ENCODE measurements at places on chromosomes 2 and 18.

GRCh38 chr2:191789796-191790195 lies 57.1 kb downstream of the CAVIN2 start:
- no peaks in the 10 kb centered on the region for H3K27me3 ChIP-seq
- H3K4me1 ChIP-seq, result peaks cover 3% of the 10 kb centered on the region
- H3K27ac ChIP-seq, result no peak overlapping the region
- no peak overlapping the region for H3K4me3 ChIP-seq
- DNase-seq, result no peak

DNA sequence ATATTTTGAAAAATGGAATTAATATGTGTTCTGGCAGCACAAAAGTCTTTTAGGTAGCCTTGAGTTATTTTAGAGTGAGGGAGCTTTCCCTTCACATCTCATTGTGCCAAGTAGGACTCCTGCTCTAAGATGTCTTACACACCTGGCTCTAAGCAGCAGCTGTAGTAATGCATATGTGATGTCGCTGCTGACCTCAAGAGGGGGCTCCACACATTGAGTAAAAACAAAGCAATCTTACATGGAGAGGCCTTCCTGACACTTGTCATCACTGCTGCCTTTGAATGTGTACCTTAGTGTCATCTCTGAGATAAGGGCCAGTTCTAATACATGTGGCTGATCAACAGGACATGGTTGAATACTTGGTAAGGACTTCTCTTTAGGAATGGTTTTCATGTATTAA lies 75.8 kb downstream of the ACTR3 start:
- peak; percentile 65 for DNase-seq
- peaks cover 9% of the 10 kb centered on the region for H3K4me1 ChIP-seq
- no peaks in the 10 kb centered on the region for H3K27me3 ChIP-seq
- H3K36me3 ChIP-seq, result peaks cover 2% of the 10 kb centered on the region
- no peak overlapping the region for H3K4me3 ChIP-seq

- H3K4me1 ChIP-seq, result peaks cover 73% of the 10 kb centered on the region
- H3K27ac ChIP-seq, result peak overlapping the region; percentile 64
- no peaks in the 10 kb centered on the region for H3K36me3 ChIP-seq
- peak; percentile 47 for DNase-seq
- peak overlapping the region; percentile 29 for H3K4me3 ChIP-seq
These were observed 75.3 kb downstream of the LRRFIP1 start for GRCh38 chr2:237702441-237703391.

- DNase-seq, result no peak
- no peaks in the 10 kb centered on the region for H3K4me1 ChIP-seq
- no peak overlapping the region for H3K27ac ChIP-seq
- no peak overlapping the region for H3K4me3 ChIP-seq
These were observed 161.9 kb upstream of the DAPL1 start for GRCh38 chr2:158633261-158633660.

GRCh38 chr2:236246711-236247246 lies 17.4 kb downstream of the ASB18 start:
- no peaks in the 10 kb centered on the region for H3K36me3 ChIP-seq
- H3K4me3 ChIP-seq, result no peak overlapping the region
- DNase-seq, result no peak
- no peaks in the 10 kb centered on the region for H3K27me3 ChIP-seq
- no peak overlapping the region for H3K27ac ChIP-seq

GRCh38 chr2:30932870-30933269 lies 125.6 kb upstream of the CAPN13 start:
- no peaks in the 10 kb centered on the region for H3K36me3 ChIP-seq
- H3K4me1 ChIP-seq, result no peaks in the 10 kb centered on the region
- H3K4me3 ChIP-seq, result no peak overlapping the region

- H3K36me3 ChIP-seq, result no peaks in the 10 kb centered on the region
- no peak for DNase-seq
- no peaks in the 10 kb centered on the region for H3K4me1 ChIP-seq
- H3K27me3 ChIP-seq, result no peaks in the 10 kb centered on the region
- H3K27ac ChIP-seq, result no peak overlapping the region
- H3K4me3 ChIP-seq, result no peak overlapping the region
These were observed 118.0 kb downstream of the PLB1 start for GRCh38 chr2:28613633-28614501.

- no peak overlapping the region for H3K4me3 ChIP-seq
- H3K27me3 ChIP-seq, result no peaks in the 10 kb centered on the region
- H3K27ac ChIP-seq, result peak overlapping the region; percentile 16
- H3K4me1 ChIP-seq, result peaks cover 13% of the 10 kb centered on the region
These were observed 8.4 kb upstream of the NMI start for GRCh38 chr2:151297882-151298281.

DNA sequence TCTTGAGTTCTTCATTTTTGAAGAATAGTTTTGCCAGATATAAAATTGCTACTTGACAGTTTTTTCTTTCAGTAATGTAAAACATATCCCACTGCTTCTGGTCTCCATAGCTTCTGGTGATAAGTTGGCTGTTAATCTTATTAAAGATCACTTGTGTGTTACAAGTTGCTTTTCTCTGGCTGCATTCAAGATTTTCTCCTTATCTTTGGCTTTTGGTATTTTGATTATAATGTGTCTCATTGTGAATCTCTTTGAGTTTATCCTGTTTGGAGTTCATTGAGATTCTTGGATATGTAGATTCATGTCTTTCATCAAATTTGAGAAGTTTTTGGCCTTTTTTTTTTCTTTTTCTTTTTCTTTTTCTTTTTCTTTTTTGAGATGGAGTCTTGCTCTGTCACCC lies 20.2 kb upstream of the ADNP2 start:
- H3K4me1 ChIP-seq, result no peaks in the 10 kb centered on the region
- H3K27me3 ChIP-seq, result no peaks in the 10 kb centered on the region
- H3K27ac ChIP-seq, result no peak overlapping the region

- no peaks in the 10 kb centered on the region for H3K4me1 ChIP-seq
- no peak for DNase-seq
- no peak overlapping the region for H3K4me3 ChIP-seq
- H3K27ac ChIP-seq, result no peak overlapping the region
- H3K36me3 ChIP-seq, result no peaks in the 10 kb centered on the region
These were observed 107.4 kb downstream of the NOL4 start for GRCh38 chr18:34117319-34117718.

DNA sequence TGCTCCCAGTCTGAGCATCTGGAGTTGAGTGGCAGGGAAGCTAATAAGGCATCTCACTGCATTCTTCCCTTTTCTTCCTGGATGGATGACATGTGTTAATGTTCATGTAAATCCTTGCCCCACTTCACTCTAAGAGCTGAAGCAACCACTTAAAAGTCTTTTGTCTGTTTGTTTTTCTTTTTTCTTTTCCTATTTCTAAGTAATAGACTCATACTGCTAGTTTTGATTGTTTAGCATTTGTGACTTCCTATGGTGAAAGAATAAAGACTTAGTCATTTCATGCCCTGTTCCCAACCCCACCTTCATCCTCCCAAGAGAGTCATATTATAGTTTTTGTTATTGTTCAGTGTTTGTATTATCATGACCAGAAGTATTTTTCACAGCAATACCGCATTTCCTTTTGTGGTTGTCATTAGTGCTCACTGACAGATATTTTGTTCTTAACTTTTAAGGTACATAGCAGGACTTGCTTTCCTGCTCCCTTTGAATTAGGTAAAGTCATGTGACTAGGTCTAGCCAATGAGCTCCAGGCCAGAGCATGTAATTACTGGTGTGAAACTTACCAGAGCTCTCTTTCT lies 18.1 kb upstream of the SPP2 start:
- H3K36me3 ChIP-seq, result no peaks in the 10 kb centered on the region
- no peak overlapping the region for H3K27ac ChIP-seq
- peaks cover 18% of the 10 kb centered on the region for H3K27me3 ChIP-seq

- H3K4me3 ChIP-seq, result no peak overlapping the region
- no peaks in the 10 kb centered on the region for H3K36me3 ChIP-seq
- H3K27me3 ChIP-seq, result no peaks in the 10 kb centered on the region
- no peak overlapping the region for H3K27ac ChIP-seq
- DNase-seq, result no peak
- no peaks in the 10 kb centered on the region for H3K4me1 ChIP-seq
These were observed 465.0 kb upstream of the CWC22 start for GRCh38 chr2:180472133-180472532.

DNA sequence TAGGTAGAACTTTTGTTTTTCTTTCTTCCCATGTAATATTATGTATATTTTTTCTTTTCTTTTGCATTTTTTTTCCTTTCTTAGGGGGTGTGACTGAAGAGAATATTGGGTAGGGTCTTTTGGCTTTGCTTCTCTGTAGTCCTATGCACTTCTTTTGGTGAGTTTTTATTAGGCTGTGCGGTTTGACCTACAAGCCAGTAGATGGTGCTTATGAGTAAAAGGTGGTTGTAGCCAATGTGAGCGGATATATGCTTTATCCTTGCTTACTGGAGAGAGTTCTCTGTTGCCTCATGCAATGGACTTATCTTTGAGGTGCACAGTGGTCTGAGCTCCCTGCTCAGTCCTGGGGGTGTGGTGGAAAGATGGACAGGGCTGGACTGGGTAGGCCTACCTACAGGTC lies 52.7 kb downstream of the DSEL start:
- H3K27me3 ChIP-seq, result no peaks in the 10 kb centered on the region
- no peaks in the 10 kb centered on the region for H3K36me3 ChIP-seq
- no peak for DNase-seq
- no peak overlapping the region for H3K27ac ChIP-seq

DNA sequence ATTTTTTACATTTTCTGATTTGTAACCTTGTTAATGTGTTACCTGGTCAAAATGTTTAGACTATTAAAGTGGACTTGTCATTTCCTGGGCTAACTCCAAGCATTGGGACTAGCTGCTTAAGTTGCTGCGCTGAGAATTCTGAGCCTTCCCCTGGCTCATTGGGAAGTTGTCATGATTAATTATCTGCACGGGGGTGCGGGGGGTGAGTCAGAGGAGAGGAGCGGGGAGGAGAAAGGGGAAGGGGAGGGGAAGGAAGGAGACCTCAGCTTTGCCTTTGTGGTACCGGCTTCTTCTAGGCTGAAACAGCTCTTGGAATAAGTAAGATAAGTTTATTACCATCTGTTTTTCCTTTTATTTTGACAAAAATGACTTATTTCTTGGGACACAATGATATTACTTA lies 52.9 kb upstream of the APCDD1 start:
- no peak for DNase-seq
- peaks cover 11% of the 10 kb centered on the region for H3K4me1 ChIP-seq
- no peak overlapping the region for H3K27ac ChIP-seq
- no peaks in the 10 kb centered on the region for H3K27me3 ChIP-seq
- no peak overlapping the region for H3K4me3 ChIP-seq

GRCh38 chr18:6413579-6414117 lies 1.1 kb downstream of the L3MBTL4 start:
- peaks cover 22% of the 10 kb centered on the region for H3K4me1 ChIP-seq
- H3K36me3 ChIP-seq, result no peaks in the 10 kb centered on the region
- no peaks in the 10 kb centered on the region for H3K27me3 ChIP-seq
- no peak for DNase-seq
- peak overlapping the region; percentile 81 for H3K27ac ChIP-seq

- no peaks in the 10 kb centered on the region for H3K27me3 ChIP-seq
- no peaks in the 10 kb centered on the region for H3K36me3 ChIP-seq
- H3K4me3 ChIP-seq, result no peak overlapping the region
- no peak overlapping the region for H3K27ac ChIP-seq
- H3K4me1 ChIP-seq, result peaks cover 26% of the 10 kb centered on the region
- DNase-seq, result no peak
These were observed 56.9 kb upstream of the PELI1 start for GRCh38 chr2:64201151-64201550.

DNA sequence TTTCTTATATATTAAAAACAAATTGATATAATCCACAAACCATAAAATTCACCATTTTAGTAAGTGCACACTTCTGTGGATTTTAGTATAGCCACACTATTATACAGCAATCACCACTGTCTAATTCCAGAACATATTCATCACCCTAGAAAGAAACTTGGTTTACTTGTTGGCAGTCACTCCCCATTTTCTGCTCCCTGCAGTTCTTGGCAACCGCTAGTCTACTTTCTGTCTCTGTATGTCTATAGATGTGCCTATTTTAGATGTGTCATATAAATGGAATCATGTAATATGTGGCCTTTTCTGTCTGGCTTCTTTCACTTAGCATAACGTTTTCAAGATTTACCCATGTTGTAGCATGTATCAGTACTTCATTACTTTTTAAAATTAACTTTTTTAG lies 5.7 kb downstream of the CKAP2L start:
- H3K27ac ChIP-seq, result no peak overlapping the region
- H3K4me1 ChIP-seq, result no peaks in the 10 kb centered on the region
- H3K27me3 ChIP-seq, result no peaks in the 10 kb centered on the region
- H3K36me3 ChIP-seq, result no peaks in the 10 kb centered on the region

- H3K27ac ChIP-seq, result no peak overlapping the region
- no peaks in the 10 kb centered on the region for H3K27me3 ChIP-seq
- no peaks in the 10 kb centered on the region for H3K36me3 ChIP-seq
- DNase-seq, result no peak
These were observed 1219.8 kb upstream of the ZEB2 start for GRCh38 chr2:145739681-145740080.

- no peaks in the 10 kb centered on the region for H3K36me3 ChIP-seq
- no peak overlapping the region for H3K27ac ChIP-seq
- no peaks in the 10 kb centered on the region for H3K27me3 ChIP-seq
These were observed 64.5 kb upstream of the ZCCHC2 start for GRCh38 chr18:62458346-62458745.

DNA sequence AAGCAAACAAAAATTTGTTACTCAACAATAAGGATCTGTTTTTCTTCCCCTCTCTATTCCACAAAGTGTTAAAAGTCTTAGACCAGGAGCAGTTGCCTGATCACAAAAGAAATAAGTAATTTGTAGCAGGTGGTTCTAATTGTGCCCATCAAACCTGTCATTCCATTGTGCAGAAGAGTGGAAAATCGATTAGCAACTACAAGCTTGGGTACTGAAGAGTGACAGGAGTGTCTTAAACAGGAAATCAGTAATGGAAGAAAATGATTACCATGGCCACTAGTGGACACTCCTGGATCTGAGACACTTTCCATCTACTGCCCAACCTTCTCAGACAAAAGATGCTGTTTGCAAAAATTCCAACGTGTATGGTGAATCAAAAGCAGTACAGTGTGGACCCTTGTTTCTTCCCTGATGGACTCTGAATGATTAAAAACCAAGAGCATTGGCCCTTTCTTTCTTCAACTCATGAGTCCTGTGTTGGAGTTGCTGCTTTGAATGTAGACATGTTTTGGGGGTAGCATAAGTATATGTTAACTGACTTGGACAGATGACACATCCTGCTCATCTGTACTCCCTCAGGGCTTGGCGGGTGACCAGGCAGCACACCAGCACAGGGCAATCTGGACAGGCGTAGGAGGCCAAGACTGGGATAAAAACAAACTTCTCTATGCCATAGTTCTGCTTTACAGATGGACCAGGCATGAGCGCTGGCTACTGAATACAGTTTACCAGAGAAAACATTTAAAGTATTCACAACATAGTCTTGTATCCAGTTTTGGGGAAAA lies 51.9 kb downstream of the PLA2R1 start:
- H3K27ac ChIP-seq, result no peak overlapping the region
- H3K4me3 ChIP-seq, result no peak overlapping the region
- no peaks in the 10 kb centered on the region for H3K4me1 ChIP-seq
- DNase-seq, result no peak
